ENCODE measurements at places on chromosomes 3 and 15.

GRCh38 chr15:99412082-99412481 is 153.7 kb upstream of the MEF2A start:
- DNase-seq, result no peak

- no peak for DNase-seq
Observed at GRCh38 chr15:66476535-66476934, 21.0 kb downstream of the SNAPC5 start.

- no peak for DNase-seq
Observed at GRCh38 chr3:8538913-8539312, 37.3 kb downstream of the LMCD1 start.

GRCh38 chr3:137035631-137036030 is 77.8 kb downstream of the IL20RB start:
- DNase-seq, result peak; percentile 26

- DNase-seq, result peak; percentile 63
Observed at GRCh38 chr3:133663569-133664313, 2.0 kb upstream of the TOPBP1 start.

GRCh38 chr3:188133646-188134045 is 20.3 kb upstream of the LPP start:
- no peak for DNase-seq

GRCh38 chr15:75817138-75817935 is 25.9 kb upstream of the UBE2Q2 start:
- no peak for DNase-seq

DNA sequence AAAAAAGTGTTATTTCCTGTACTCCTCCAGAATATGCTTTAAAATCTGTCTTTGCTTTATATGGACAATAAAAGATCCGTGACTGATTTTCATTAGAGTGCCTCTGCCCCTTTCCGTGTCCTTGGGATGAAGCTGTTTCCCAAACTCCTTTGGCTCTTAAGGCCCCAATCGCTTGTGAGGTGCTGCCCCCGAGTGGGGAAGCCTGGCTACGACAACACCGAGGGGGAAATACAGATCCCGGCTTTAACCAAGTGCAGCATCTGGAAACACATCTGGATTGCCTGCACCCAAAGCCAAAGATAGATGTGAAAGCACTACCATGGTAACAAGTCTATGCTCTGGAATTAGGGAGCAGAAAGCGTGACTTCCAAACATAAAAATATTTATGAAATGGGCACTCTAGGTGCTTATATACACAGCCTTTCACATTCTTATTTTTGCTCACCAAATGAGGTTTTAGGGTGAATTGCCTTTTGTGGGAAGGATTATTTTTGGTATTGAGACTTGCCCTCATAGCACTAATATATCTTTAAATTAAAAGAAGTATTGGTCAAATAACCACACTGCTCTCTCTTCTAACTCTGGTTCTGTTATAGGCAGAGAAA is 40.6 kb upstream of the ADCY5 start:
- peak; percentile 44 for DNase-seq

DNA sequence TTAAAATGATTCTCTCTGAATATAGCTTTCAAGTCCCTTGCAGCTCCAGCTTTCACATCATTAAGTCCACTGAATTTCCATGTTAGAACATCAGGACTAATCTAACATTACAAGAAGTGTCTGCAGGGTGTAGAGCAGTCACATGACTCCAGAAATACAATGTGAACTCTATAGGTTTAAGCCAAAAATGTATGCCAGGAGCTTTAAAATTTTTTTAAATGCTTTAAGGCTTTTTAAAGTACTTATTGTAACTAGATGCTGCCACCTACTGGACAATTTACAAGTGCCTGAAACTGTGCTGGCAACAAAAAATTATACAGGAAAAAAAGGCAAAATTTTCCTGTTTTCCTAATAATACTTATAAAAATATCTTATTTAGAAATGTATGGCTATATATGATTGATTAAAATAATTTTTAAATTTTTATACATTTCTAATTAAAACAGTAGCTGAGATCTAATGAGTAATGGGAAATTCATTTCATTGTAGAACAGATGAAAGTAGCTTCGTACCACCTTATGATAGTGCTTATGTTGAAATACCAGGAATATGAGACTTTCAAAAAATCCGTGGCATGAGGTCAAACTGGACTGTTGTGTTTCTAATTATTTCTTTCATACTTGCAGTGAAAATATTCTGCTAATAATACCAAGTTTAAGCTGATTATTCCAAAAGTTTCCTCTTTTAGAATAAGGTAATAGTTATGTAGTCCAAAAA is 25.7 kb downstream of the FSIP1 start:
- DNase-seq, result no peak

DNA sequence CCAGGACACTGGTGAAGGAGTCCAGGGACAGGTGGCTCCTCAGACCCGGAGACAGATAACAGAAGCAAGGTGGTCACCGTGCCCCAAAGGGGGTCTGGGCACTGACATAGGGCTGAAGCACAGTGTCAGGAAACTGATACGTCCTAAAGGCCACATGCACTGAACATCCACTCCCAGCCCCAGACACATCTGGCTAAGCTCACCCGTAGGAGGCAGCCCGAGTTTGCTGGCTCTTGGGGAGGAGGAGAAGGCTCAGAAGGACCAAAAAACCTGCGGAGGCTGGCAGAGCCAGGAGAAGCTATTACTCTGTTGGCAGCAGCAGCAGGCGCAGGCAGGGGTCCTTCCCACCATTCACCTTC is 1.2 kb downstream of the CACNA2D2 start:
- DNase-seq, result no peak

DNA sequence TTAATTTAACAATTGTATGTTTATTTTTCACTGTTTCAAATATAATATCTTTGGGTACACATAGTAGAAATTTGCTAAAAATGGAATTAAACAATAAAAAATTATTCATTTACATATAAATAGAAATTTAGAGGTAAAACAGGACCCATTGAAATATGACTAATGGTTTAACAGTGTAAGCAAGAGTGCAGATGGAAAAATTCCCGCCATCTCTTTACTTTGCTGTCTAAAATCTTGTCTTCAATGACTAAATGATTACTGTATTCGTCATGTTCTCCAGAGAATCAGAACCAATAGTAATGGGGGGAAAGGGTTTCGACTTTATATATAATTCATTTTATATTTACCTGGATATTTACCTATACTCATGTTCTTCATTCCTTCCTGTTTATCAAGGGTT is 163.1 kb downstream of the IL1RAP start:
- DNase-seq, result no peak

GRCh38 chr3:8464668-8465067 is 37.0 kb upstream of the LMCD1 start:
- DNase-seq, result no peak

GRCh38 chr3:130709671-130710070 is 37.0 kb downstream of the PIK3R4 start:
- no peak for DNase-seq

DNA sequence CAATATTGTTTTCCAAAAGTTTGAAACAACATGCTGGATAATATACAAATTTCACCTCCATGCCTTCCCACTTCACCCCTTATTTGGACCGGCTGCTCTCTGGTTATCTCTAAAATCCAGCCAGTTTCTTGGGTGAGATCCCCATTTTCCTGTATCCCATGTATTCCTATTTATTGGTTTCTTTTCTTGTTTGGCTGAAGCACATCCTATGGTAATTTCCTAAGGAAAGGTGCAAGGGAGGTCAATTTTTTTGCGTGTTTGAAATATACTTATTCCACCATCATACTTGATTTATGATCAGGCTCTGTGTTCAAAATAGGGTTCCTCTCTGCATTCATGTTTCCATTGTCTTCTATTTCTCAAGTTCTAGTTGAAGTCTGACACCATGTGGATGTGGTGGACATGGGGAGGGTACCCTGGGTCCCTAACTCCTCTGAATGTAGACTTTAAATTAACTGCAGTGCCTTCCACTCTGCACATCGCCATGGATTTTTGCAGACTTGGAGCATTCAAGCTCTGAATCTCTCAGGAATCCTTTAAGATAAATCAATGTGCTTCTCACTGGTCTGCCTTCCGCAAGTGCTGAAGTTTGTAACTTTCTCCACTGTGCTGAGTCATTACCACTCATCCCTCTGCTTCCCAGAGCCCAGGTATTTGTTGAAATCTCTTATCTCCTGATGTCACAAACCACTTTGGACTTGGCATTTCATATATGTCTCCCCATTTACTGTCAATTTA is 52.1 kb upstream of the TLE3 start:
- no peak for DNase-seq

GRCh38 chr15:28912422-28912821 is 26.6 kb downstream of the APBA2 start:
- no peak for DNase-seq

- DNase-seq, result no peak
Observed at GRCh38 chr3:116030131-116030850, 407.0 kb downstream of the GAP43 start.

- DNase-seq, result no peak
Observed at GRCh38 chr3:164387236-164387635, 691.1 kb downstream of the SI start.

- DNase-seq, result no peak
Observed at GRCh38 chr15:95864467-95864886, 466.0 kb upstream of the NR2F2 start.

DNA sequence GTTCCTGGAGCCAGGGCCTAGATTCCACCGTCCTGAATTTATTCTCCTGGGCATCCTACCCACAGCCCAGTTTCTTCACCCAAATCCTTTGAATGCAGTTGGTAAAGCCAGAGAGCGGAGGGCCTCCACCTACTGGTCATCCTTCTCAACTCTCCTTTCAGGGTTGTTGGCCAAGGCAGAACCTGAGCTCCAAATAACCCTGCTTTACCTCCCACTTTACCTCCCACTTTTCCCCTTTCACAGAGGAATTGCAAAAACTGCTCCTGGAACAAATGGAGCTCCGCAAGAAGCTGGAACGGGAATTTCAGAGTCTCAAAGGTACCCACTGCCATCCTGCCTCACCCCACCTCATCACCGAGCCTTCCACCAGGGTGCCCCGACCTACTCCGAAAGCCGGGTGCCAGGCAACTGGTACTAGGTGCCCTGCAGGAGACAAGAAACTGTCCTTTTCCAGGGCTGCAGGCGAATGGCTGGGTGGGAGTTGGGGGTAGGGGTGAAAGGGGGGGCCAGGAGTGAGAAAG is 6.8 kb downstream of the SKOR1 start:
- DNase-seq, result no peak

GRCh38 chr3:4271834-4272233 is 31.3 kb upstream of the SETMAR start:
- peak; percentile 9 for DNase-seq

DNA sequence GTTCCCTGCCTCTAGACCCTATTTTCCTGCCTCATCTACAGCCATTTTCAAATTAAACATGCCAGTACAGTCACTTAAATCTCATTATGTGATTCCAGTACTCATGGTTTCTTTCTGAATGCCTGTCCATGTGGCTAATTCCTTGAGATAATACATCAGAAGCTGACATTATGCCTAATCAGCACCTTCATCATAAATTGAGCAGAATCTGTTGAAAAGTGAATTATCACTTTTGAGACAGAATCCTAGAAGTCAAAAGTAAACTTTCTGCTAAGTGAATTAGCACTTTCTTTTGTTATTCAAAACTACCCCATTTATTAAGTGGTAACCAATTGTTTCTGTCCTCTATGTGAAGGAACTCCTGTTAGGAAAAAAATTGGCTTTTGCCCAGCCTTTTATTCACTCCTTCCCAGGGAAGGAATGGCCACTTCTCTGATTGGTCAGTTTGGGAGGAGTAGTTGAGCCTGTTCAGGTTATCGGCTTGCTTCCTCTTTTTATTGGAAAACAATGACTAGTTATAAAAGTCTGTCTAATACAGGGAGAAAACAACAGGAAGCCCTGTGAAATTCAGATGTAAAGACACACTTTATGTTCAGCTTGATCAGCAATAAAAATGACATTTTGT is 40.5 kb downstream of the OSTN start:
- DNase-seq, result no peak

DNA sequence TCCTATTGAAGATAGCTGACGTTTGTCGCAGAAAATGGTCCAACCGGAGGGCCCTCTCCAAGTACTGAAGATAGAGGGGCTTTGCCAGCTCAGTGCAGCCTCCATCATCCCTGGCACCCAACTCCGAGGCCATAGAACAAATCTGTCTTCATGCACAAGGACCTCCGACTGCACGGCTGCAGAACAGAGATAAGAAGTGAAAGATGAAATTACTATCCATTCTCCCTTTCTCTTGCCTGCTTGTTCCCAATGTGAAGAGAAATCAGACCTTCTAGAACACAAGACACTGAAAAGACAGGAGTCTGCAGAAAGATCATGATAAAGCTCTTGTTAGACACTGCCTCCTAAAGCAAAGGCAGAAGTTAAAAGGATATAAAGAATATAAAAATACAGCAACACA is 19.9 kb downstream of the INO80 start:
- no peak for DNase-seq

GRCh38 chr3:189167027-189167766 is 4.6 kb upstream of the TPRG1 start:
- DNase-seq, result no peak

- DNase-seq, result no peak
Observed at GRCh38 chr3:133016838-133017309, 21.3 kb upstream of the TMEM108 start.

DNA sequence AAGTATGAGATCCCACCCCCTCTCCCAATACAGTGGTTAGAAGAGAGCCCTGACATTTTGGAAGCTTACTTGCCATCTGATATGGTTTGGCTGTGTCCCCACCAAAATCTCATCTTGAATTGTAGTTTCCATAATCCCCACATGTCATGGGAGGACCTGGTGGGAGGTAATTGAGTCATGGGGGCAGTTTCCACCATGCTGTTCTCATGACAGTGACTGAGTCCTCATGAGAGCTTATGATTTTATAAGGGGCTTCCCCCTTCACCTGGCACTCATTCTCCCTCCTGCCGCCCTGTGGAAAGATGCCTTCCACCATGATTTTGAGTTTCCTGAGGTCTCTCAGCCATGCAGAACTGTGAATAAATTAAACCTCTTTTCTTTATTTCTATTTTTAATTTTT is 28.8 kb upstream of the HES1 start:
- no peak for DNase-seq

DNA sequence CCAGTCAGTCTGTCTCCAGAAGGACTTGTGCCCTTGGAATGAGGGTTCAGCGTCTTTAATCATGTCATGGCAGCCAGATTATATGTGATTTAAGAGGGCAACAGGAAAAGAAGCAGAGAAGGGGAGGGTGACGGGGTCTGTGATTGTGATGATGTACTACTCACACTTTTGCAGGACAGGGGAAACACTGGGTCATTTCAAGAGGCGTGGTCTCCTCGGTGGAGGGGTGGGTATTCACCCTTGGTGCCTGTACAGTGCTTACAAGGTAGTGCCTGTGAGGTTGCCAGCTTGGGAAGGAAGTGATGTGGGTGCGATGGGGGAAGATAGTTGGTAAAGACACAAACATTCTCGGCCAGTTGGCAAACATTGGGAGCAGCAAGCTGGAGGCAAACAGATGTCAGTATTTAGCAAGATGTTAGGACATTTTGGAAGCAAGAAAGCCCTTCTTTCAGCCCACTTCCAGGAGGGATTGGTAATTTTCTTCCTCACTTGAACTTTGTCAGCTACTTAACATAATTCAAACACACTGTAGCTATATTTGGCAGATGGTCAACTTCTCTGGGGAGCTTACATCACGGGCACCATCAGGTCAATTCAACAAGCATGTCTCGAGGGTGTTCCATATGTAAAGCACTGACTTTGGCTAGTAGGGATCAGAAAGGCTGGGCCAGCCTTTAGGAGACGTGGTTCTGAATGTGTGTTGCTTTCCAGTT is 71.4 kb upstream of the ROPN1 start:
- DNase-seq, result no peak

GRCh38 chr3:156300929-156301840 is 180.8 kb downstream of the KCNAB1 start:
- DNase-seq, result no peak

Measured in germinal center (tissue), 1 donor.